ENCODE measurements at places on chromosomes 4 and X.

GRCh38 chr4:72969976-72970375 is 99.5 kb downstream of the COX18 start:
- no peak for DNase-seq

DNA sequence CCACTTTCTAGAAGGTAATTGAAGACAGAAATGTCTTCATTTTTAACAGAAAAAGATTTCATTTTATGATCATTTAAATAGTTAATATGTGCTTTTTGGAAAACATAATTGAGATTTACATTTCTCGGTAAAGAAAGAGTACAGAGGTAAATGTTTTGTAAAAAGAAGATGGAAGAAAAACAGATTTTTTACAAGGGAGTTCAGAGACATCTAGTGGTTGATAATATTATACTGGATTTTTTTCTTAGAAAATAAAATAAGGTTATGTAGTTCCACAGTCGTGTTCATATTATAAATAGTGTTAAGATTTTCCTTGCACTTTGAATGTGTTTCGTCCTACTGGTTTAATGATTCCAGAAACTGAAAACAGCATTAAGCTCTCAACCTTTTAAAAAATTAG is 60.6 kb downstream of the SMARCA1 start:
- DNase-seq = no peak

DNA sequence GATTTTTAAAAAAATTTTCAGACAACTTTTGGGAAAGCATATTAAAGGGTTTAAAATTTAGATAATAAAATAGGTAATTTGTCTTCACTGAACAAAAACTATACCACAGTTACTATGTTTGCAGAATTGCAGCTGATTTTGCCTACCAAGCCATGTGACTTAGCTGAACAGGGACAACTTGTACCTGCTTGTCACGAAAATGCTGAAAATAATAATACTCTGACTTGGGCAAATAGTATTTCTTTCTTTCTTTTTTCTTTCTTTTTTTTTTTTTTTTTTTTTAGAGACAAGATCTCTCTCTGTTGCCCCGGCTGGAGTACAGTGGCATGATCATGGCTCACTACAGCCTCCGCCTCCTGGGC is 225.2 kb upstream of the PPP1R2C start:
- DNase-seq = no peak

GRCh38 chrX:97266406-97267121 is 382.9 kb downstream of the RPA4 start:
- no peak for DNase-seq

DNA sequence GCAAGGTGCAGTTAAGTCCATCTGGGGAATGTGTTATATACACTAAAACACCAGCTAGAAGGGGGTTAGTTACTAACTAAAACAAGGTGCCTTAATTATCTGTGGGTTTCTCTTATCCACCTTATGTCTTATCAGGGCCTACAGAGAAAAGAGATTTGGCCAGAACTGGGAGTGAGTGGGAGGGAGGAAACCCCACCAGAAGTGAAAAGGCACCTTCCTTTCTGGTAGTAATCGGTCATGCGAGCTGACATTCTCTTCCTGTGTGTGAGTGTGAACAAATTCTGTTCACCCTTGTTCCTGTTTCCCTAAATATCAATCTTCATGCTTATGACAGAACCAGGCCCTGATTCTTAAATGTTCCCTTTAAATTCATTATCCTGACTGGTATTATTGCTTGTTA is 43.5 kb downstream of the SRPX2 start:
- no peak for DNase-seq

- no peak for DNase-seq
These were observed 10.9 kb downstream of the VSIG4 start for GRCh38 chrX:66028936-66029335.

GRCh38 chr4:153684971-153685371 is 891 bp downstream of the TLR2 start:
- peak; percentile 6 for DNase-seq

Data from stimulated activated CD4-positive, alpha-beta T cell treated with anti-CD3 and anti-CD28 coated beads, Interleukin-12 subunit alpha, Interleukin-12 subunit beta, amount 100 ng/mL, for 24 hours (primary cell).